ENCODE measurements at places on chromosomes 13 and 19.

GRCh38 chr13:36681894-36682624 lies 8.2 kb downstream of the SERTM1 start:
- no peak for DNase-seq

- no peak for DNase-seq
Observed at GRCh38 chr19:17751912-17752273, 616 bp downstream of the FCHO1 start.

DNA sequence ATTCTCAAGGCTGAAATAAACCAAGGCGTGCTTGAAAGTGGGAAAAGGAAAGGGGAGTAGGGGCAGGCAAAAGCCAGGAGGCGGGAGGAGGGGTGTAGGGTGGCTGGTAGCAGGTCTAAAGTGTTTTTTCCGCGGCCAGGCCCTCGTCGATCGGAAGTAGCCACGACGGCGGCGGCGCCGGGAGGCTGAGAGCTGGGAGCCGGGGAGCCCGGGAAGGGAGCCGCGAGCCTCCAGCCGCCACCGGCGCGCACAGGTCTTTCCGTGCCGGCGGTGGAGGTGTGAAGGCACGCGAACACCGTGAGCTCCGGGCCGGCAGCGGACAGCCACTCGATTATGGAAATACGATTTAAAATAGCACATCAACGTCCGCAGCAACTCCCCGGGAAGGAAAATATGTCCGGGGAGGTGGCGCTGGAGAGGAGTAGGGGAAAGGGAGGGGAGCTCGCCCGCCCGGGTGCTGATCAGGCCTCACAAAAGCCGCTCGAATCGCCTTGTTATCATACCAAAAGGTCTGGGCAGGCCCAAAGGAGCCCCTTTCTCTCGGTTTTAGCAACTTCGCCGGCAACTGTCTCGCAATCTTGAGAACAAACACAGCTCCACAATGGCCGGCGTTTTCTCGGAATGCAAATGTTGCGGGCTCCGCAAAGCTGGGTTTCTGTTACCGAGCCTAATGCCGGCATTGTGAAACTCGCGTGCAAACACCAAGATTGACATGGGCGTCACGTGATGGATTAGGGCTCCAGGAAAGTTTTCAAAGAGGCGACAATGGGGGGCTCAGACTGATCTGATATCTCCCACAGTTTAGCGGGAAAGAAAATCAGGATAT lies 2.9 kb upstream of the PCDH8 start:
- DNase-seq: no peak

GRCh38 chr13:78909276-78909675 lies 250.3 kb upstream of the OBI1 start:
- DNase-seq: no peak

- DNase-seq: no peak
Observed at GRCh38 chr19:6856749-6857372, 30.5 kb upstream of the ADGRE1 start.

DNA sequence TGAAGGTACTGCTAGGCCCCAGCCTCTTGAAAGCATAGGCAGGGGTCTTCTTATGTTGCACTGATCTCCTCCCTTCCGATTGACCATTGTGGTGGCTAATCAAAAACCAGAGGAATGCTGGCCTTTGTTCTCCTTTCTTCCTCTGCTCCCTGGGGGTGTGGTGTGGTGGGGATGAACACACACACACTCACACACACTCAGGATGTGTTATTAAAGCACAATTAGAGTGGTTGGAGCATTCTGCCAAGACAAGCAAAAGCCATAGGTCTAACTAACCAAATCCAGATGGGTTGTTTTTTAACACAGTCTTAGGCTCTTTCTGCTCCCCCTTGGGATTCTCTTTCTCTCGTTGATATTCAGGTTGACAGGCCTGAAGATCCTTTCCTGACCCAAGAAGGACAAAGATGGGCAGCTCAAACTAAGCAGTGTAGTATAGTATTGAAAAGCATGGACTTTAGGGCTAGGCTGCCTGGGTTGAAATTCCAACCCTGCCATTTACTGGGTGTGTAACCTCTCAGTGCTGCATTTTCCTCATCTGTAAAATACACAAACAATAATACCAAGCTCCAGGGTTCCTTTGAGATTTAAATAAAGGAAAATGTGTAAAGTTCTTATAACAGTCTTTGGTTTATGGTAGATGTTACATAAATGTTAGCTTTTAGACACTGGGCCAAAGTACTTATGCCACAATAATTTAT lies 25.5 kb upstream of the DGKH start:
- DNase-seq: no peak

Data from esophagus squamous epithelium (tissue), 5 donors.